ENCODE measurements at places on chromosomes 1 and 21.

GRCh38 chr1:193519922-193520321 is 333.5 kb upstream of the B3GALT2 start:
- DNase-seq: peak; percentile 1

DNA sequence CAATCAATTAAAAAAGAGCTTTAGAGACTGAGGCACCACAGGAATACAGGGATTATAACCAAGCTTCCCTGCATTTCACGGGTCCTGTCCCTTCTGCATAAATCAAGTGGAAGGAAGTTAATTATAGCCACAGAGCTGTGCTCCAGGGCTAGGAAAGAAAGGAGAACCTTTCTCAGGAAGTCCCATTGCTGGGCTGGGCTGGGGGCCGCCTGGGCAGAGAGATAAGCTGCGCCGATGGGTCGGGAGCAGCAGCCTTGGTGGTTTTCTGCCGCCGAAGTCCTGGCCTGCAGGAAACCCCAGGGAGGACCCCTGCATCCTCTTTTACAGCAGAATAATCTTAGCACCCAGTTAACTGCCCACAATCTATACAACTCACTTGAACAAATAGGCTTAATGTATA is 12.6 kb upstream of the CD34 start:
- DNase-seq: no peak

- no peak for DNase-seq
Observed at GRCh38 chr21:42311816-42312625, 3.2 kb downstream of the TFF3 start.

- no peak for DNase-seq
Observed at GRCh38 chr1:90262791-90263190, 267.9 kb downstream of the ZNF326 start.

GRCh38 chr1:234771642-234772344 is 161.8 kb upstream of the IRF2BP2 start:
- no peak for DNase-seq

GRCh38 chr1:234720709-234721441 is 110.9 kb upstream of the IRF2BP2 start:
- no peak for DNase-seq

GRCh38 chr1:49171941-49172593 is 395.4 kb upstream of the BEND5 start:
- no peak for DNase-seq

GRCh38 chr1:14786109-14786675 is 187.7 kb downstream of the KAZN start:
- DNase-seq: no peak

DNA sequence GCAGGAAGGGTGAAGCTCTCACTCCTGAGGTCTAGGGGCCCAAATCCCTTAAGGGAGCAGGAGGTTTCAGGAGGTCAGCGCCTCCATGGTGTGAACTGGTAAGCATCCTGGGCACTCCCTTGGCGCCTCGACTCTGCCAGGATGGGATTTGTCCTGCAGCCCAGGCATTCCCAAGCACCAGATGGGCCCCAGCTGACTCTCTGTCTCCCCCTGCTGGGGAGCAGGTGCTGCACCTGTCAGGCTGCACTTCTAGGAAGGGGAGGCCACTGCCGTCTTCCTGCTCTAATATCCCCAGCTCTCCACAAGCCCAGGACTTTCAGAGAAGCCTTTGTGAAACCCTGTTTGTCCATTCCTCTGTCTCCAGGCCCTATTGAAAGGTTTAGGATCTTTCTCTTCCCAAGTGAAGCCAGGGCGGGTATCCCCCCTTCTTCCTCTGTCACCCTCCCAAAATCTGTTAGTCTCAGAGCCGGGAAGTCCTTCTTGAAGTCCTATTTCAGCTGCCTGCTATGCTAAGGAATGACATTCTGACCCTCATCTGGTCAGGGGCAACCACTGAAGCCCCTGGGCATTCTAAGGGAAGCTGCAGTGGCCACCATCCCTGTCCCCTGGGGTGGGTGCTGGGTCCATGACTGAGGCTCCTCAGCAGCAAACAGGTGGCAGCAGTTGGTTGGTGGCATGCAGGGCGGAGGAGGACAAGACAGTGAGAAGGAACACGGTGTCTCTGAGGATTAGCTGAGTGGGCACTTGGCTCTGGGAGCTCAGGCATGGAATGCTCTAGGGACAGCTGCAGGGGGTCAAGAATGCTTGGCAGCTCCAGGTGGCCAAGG is 3.2 kb downstream of the MYBPH start:
- DNase-seq: no peak

GRCh38 chr1:224438989-224439388 is 4.4 kb upstream of the WDR26 start:
- no peak for DNase-seq

- DNase-seq: no peak
Observed at GRCh38 chr1:73736125-73736524, 461.9 kb downstream of the LRRIQ3 start.

GRCh38 chr21:32687643-32688345 is 40.0 kb downstream of the SYNJ1 start:
- no peak for DNase-seq

GRCh38 chr1:239802275-239802674 is 289.4 kb upstream of the FMN2 start:
- no peak for DNase-seq

GRCh38 chr1:201930137-201930536 is 16.2 kb downstream of the LMOD1 start:
- no peak for DNase-seq

DNA sequence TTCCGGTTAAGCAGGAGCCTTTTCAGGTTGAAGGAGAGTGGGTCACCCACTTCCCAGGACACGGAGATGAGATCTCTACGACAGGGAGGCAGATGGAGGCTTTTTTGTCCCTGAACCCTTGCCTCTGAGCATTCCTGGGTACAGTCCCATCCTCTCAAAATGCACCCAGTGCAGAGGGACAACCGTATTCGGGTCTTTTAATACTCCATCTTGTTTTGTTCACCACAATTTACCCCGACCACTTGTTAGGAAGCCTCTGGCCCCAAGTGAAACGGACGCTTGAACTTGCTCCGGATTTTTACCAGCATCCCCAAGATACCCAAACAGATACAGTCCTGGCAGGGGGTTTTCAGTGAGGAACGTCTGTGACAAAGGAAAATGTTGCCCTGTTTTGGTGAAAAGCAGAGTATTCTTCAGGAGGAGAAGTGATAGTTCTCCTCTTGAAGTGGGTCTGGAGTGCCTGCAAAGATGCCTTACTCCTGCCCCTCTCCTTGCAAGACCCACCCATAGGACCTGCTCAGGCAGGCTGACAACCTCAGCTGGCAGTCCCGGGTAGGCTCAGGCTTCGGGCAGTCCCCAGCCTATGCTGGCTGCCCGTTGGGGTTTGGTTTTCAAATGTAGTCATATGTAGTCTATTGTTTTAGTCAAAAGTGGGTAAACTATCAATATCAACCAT is 669 bp upstream of the ARL8A start:
- no peak for DNase-seq

GRCh38 chr1:8419861-8420260 is 101.9 kb downstream of the SLC45A1 start:
- no peak for DNase-seq

DNA sequence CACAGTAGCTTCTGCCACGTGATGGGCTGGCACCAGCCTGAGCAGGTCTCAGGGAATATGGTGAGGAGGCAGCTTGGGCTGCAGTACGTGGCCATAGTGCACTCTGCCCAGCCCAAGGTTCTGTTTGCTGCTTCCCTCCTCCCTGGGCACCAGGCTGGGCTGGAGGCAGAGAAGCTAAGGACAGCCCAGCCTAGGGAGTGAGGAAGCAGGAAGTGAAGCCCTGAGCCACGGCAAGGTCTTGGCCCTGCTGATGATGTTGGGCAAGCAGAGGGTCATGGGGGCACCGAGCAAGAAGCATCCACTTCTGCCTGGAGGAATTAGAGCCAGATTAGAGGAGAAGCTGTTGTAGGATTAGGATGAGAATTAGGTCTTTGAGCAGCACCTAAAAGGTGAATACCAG is 326.7 kb upstream of the VAMP3 start:
- DNase-seq: no peak

DNA sequence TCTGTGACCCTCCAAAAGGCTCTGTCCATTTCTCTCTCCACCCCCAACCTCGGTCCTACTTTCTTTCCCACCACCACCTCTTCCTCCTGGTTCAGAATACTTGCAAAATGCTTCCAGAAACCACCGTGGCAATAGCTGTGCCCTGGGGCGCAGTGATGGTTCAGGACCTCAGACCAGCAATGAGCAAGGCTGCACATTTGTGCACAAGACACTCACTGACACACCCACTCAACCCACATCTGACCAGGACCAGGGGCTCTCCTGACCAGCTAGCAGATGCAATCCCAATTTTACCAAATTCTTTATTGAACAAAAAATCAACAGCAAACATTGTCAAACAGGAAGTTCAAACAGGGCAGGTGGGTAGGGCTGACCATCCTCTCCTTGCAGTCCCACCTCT is 25.7 kb downstream of the SPOCD1 start:
- no peak for DNase-seq

DNA sequence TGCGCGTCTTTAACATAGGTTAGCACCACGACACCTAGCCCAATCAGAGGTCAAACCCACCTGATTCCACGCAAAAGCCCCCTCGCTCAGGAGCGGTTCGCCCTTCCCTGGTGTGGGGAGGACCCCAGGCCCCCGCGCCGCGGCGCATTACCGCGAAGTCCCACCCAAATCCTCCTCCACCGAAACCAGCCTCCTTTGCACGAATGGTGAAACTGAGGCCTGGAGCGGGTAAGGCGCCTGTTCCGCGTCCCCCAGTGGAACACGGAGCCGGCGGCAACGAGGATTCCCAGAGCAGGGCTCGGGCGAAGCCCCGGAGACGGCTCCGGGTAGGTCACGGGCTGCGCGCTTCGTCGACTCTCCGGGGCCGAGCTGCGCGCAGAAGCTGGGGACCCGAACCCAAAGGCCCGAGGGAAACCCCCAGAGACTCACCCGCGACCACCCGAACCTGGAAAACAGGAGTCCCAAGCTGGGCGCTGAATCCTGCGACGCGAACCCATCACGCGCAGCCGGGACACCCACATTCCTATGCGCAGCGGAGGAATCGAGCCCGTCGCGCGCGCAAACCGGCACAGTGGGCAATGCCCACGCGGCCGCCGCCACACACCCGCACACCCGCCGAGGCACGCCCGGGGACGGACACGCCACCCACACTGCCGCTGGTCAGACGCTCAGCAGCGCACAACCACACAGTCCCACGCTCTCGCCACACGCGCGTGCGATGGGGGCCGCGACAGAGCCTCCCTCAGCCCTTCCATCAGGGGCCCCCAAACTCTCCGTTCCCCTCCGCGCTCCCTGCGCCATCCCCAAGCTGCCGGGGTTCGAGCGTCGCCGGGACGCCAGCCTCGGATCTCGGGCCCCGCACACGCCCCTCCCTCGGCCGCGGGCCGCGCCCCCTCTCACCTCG is 507 bp downstream of the GLIS1 start:
- no peak for DNase-seq

- no peak for DNase-seq
Observed at GRCh38 chr1:6234502-6235295, 1.1 kb downstream of the ICMT start.

GRCh38 chr1:204191456-204191855 is 4.8 kb downstream of the KISS1 start:
- DNase-seq: no peak

DNA sequence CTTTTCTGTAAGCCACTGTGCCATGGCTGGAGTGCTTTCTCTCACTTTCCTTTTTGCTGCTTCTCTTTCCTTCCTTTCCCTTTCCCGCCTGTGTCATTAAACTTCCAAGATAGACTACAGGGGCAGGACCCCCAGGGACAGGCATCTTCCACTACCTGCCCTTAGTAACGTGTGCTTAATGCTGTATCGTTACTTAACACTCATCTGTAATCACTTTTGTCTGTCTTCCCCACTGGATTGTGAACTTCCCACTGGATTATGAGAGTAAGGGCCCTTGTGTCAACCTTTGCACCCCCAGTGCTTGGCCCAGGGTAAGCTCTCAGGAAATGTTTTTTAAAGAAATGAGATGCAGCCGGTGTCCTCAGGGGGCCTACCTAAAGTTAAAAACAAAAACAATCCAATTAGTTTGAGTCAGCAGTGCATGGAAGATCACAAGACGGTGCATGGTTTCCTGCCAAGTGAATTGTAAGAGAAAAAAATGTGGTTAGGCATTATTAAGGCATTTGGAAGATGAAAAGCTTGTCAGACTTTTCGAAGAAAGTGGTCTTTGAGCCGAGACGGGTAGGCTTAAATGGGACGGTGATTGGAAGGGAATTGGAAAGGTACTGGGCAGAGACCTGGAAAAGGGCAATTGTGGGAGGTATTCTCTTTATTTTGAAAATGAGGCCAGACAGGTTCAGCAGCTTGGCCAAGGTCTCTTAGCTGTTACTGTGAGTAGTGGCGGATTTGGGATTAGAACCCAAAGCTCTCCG is 958 bp downstream of the LYPLAL1 start:
- peak; percentile 71 for DNase-seq

- DNase-seq: no peak
Observed at GRCh38 chr1:61190153-61190552, 107.8 kb downstream of the NFIA start.

DNA sequence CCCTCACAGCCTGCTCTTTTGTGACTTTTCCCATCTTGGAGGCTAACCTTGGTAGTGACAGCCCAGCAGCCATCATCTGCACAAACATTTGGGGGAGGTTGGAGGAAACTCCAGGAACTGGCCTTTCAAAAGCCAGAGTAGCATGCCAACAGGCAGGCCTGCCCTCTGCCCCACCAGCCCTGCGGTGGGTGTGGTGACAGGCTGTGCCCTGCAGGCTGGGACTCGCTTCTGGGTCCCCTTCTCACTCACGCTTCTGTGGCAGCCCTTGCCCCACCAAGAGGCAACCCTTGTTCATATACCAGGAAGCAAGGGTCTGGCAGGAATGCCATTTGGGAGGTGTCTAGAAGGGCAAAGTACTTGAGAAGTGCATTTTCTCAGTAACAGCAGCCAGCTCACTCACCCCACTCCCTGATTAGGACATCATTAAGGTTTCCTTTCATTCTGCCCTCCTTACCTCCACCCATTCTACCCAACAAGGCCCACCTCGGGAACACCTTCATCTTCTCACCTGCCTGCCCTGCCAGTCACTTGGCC is 20.8 kb upstream of the FAM3B start:
- no peak for DNase-seq

DNA sequence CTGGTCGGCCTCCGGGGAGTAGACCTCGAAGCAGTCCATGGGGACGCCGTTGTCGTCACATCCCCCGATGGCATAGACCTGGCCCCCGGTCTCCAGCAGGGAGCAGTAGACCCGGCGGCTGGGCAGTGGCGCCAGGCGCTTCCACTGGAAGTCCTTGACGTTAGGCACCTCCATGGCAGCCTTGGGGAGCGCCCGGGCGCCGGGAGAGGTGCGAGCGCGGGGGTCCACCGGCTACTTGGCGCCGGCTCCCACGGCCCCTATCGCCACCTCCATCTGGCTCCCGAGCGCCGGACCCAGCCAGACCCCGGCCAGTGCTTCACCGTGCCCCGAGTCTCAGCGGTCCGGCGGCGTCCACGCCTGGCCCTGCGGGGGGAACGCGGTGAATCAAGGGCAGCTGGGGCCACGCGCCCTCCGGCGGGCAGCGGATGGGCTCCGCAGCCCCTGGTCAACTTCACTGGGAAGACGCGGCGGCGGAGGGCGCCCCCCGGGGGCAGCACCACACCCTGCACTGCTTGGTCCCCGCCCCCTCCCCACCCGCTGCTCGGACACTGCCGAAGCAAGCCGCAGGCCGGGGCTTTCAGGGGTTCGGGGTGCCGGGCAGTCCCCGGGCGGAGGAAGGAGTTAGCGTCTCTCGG is 13.2 kb downstream of the KLHDC8A start:
- no peak for DNase-seq

- no peak for DNase-seq
Observed at GRCh38 chr21:20306836-20307235, 691.4 kb upstream of the NCAM2 start.

GRCh38 chr1:232142403-232143314 is 487.3 kb downstream of the SIPA1L2 start:
- peak; percentile 90 for DNase-seq

- no peak for DNase-seq
Observed at GRCh38 chr1:175129644-175129996, 62.0 kb downstream of the TNN start.

GRCh38 chr1:232921381-232921780 is 29.0 kb upstream of the NTPCR start:
- DNase-seq: no peak

Data from GM04504 (cell line).